ENCODE measurements at places on chromosomes 5 and 9.

- DNase-seq: no peak
Measured at GRCh38 chr9:12715268-12715667, 22.1 kb downstream of the TYRP1 start.

GRCh38 chr9:2317591-2317990 lies 302.4 kb downstream of the SMARCA2 start:
- no peak for DNase-seq

GRCh38 chr5:105587963-105588662 lies 2025.5 kb upstream of the NUDT12 start:
- no peak for DNase-seq

DNA sequence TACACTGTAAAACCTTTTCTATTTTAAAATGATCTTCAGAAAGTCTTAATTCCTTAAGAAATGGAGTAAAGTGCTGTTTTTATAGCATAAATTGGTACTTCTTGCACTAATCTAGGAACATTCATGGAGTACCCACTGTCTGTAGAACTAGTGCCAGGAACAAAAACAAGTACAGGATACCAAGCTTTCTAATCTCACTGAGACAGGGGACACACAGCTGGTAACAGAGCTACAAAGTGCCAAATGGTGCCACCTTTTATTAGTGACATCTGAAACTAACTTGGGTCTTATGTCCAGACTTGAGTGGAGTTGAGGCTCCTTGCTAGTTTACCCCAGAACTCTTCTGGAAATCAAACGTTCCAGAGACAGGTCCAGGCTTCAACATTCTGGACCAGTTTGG lies 57.9 kb downstream of the RNF130 start:
- DNase-seq: no peak

DNA sequence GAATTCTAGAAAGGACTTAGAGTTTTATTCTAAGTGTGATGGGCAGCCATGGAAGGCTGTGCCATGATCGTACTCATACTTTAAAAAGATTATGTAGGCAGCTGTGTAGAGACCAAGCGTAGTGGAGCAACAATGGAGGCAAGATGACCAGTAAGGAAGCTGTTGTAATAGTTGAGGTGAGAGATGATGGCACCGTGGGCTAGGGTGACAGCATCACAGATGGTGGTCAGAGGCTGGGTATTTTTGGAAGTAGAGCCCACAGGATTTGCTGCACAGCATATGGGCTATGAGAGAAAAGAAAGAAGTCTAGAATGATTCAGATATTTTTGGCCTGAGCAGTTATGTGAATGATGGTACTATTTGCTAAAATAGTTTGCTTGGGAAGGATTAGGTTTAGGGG lies 7.7 kb downstream of the ARHGAP26 start:
- no peak for DNase-seq

GRCh38 chr5:135008556-135008955 lies 25.5 kb downstream of the PITX1 start:
- DNase-seq: no peak

- no peak for DNase-seq
Measured at GRCh38 chr9:5263351-5264218, 32.4 kb downstream of the INSL4 start.

DNA sequence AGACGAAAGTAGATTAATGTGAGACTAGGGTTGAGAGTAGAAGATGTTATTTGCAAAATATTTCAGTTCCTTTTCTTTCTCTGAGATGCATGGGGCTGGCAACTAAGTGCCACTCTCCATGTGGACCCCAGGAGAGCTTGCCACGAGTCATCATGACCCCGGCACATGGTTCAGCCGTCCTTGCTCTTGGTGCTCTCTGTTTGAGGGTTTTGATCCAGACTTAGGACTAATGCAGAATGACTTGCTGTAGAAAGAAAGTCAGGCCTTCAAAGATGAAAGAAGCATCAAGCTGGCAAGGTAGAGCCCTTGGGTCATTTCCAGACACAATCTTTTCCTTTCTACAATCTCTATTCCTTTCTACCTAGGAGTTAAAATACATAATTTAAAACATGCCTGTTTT lies 84.7 kb downstream of the RASGRF2 start:
- no peak for DNase-seq

DNA sequence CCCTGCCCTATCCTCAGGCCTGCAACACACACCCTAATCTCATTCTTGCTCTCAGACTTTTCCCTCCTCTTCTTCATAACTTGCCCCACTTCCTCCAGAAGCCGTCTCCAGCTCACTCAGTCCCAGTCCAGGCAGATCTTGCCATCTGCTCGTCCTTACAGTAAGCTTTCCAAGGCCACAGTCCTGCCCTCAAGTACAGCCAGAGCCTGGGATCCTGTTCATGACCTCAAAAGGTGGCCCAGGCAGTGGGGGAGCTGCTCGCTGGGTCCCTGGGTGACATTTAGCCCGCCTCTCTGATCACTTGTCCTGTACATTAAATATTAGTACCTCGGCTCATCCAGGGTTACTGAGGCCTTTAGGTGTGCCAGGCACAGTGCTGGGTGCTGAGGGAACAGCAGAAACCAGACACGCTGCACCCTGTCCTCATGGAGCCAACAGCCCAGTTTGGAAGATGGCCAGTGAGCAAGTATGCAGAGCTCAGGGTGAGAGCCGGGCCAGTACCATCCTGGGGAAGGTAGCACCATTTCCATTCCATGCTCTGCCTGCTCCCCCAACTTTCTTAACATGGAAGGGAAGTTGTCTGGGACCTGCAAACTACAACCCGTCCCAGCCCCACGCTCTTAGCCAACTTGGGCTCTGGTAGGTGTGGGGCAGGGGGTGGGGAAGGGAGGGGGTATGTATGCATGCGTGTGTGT lies 100.4 kb downstream of the C5orf15 start:
- DNase-seq: no peak

GRCh38 chr5:81896764-81897163 lies 75.1 kb upstream of the ATG10 start:
- no peak for DNase-seq

DNA sequence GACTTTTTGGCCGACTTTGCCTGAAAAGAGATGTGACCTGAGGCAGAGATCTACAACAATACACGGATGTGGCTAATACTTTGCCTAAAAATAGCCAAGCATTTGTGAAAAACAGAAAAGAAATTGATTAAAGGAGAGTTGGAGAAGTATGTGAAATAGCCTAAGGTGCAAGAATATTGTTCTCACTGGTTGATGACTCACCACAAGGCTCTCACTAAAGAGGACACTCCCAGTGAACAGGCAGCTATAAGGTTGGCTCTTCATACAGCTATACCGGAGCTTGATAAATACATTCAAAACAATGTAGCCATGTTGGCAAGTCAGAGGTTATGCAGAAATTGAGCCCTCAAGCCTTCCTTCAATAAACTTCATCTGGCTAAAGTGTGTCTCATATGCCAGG lies 317.2 kb upstream of the GRAMD2B start:
- DNase-seq: no peak

GRCh38 chr5:128097781-128098180 lies 14.2 kb downstream of the SLC12A2 start:
- DNase-seq: no peak

DNA sequence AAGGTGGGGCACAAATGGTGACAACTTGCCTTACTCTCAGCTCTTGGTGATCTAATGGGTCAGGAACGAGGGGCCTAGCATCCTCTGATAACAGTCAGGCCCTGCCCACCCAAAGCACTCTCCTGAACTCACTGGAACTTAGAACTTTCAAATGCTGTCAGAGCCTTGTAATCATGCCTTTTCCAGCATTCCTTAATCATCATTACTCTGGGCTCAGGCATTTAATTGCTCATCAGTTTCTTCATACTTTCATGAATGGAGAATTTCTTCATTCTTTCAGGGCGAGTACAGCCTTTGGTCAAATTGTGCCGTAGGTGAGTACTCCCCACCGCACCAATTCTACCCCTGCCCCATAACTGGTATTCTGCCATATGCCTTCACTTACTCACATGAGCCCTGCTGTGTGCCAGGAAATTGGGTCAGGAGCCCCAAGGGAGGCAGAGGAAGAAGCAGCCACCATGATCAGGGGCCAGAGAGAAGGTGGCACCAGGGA lies 30.2 kb upstream of the DUSP1 start:
- no peak for DNase-seq

GRCh38 chr5:132526974-132527564 lies 16.3 kb downstream of the IL5 start:
- DNase-seq: no peak

GRCh38 chr5:107385708-107386107 lies 285.0 kb downstream of the EFNA5 start:
- DNase-seq: no peak

All from nephron progenitor cell (in vitro differentiated cells).